ENCODE measurements at places on chromosomes 2 and 18.

- DNase-seq, result no peak
Observed at GRCh38 chr2:102016399-102016955, 24.7 kb downstream of the IL1R2 start.

DNA sequence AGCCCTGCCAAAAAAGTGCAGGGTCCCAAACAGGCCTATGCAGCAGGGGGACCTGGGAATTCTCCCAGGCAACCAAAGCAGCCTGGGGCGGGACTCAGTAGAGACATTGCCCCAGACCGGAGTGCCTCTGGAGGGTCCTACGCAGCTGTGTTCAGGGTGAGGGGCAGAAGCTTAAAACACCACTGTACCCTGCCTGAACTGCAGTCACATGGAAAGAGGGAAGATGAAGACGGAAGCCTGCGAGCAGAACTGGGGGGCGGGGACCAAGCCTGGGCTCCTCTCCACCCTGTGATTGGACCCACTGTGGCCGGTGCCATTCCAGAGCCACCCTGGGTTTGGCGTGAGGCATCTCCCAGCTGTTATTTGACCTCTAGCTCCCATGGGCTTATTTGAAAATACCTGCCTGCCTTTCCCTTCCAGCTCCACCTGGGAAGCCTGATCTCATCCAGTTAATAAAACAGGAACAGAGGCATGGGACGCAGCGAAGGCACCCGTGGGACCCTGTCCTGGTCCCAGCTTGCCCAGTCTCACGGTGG is 183.1 kb downstream of the SMAD2 start:
- DNase-seq, result no peak

GRCh38 chr2:8876628-8877027 is 39.2 kb upstream of the KIDINS220 start:
- no peak for DNase-seq

GRCh38 chr2:25309402-25309801 is 32.3 kb downstream of the DNMT3A start:
- DNase-seq, result no peak

DNA sequence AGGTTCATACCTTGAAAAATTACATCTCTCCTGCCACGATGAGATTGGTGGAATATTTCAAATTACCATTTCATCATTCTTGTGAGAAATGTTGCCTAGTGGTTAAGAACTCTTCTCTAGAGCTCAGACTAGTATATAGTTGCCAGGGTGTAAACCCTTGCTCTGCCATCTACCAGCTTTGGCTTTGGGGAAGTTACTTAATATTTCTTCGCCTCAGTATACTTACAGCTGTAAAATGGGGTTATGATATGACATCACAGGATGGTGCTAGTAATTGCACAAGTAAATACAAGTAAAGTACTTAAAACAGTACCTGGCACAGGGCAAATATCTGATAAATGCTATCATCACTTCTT is 1.5 kb downstream of the SPOPL start:
- DNase-seq, result no peak

- DNase-seq, result no peak
Observed at GRCh38 chr2:147161746-147162145, 683.1 kb upstream of the ACVR2A start.

- DNase-seq, result no peak
Observed at GRCh38 chr2:235898766-235899165, 269.4 kb downstream of the GBX2 start.

- DNase-seq, result no peak
Observed at GRCh38 chr2:220966636-220967035, 605.5 kb downstream of the EPHA4 start.

- DNase-seq, result no peak
Observed at GRCh38 chr2:133489146-133489545, 79.1 kb downstream of the NCKAP5 start.

DNA sequence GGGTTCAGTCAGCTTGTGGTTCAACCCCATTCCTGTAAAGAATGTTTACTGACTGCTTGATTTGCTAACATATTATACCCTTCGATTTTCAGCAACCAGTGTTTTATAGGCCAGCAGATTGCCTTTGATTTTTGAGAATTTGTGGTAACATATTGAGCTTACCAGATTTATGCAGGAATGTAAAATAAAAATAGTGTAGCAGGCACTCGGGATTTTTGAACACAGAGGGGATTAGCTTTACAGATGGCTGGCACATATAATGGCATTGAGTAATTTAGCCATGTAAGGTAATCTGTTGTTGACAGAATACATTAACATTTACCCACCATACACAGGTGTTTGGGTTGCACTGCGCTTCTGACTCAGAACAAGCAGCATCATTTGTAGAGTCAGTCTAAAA is 354.0 kb downstream of the LRRTM1 start:
- no peak for DNase-seq

DNA sequence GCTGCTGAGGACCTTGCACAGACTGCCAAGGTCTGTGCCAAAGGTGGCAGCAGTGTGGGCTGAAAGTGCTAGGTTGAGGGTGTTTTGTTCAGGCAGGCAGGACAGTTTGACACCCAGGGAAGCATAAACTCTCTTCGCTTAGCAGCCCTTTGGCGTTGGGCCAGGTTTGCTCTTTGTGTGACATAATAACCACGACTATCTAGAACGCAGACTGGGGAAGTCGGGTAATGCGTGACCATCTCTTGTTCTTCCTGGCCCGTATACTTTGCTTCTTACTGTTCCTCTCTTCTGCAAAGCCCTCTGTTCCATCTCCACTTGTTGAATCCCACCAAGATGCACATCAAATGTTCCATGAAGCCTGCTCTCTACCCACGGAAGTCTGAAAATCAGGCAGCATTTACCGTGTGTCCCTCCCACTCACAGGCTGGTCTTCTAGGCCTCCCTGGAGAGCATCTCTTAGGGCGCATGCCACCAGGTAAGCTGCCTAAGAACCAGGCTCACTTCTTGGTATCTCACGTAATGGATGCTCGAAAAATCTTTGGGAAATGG is 96.7 kb upstream of the LMAN1 start:
- no peak for DNase-seq

DNA sequence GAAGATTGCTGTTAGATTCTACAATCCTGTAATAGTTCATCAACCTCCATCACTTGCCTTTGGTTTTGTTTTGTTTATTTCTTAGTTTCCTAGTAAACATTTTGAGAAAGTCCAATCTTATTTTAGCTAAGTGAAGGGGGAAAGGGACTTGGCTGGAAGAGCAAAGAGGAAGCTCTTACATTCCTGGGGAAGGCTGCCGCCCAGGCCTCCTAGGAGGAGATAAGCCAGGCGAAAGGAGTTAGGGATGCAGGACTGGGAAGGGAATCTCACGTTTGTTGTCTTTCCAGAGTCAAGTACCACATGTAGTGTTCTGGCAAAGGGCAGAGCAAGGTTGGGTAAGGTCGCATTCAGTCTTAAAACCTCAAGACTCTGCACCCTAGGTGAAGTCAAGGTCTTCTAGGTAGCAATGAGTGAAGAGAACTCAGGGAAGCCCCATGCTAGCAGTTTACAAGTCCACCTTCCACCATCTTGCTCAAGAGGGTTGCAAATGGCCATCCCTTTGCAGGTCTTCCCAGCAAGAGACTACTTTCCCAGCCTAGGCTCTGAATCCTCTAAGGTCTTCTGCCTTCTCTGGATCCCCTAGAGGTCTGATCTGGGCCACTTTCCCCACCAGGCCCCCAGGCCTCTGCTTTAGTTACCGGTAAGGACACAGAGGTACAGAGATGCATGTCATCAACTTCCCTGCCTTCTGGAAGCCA is 320.7 kb downstream of the CYP26B1 start:
- no peak for DNase-seq

GRCh38 chr2:129885735-129886134 is 93.7 kb upstream of the RAB6C start:
- no peak for DNase-seq

- DNase-seq, result no peak
Observed at GRCh38 chr2:155095613-155096012, 397.1 kb downstream of the KCNJ3 start.

- no peak for DNase-seq
Observed at GRCh38 chr2:219619235-219619634, 8.2 kb upstream of the SLC4A3 start.

DNA sequence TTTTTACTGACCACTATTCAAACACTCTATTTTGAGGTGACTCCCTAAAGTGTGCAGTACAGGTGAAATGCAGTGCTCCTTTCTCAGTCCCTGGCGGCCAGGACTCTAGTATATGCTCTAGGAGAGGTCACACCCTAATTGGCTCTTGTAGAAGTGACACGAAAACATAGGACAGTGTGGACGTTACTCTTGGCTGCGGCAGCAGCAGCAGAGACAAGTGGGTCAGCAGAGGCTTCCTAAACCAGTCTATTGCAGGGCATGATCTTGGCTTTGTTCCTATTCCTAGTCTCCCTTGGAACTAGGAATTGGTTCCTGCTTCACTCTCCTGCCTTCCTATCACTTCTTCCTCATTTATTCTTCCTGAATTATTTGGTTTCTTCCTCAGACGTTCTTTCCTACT is 10.1 kb upstream of the ONECUT2 start:
- no peak for DNase-seq

DNA sequence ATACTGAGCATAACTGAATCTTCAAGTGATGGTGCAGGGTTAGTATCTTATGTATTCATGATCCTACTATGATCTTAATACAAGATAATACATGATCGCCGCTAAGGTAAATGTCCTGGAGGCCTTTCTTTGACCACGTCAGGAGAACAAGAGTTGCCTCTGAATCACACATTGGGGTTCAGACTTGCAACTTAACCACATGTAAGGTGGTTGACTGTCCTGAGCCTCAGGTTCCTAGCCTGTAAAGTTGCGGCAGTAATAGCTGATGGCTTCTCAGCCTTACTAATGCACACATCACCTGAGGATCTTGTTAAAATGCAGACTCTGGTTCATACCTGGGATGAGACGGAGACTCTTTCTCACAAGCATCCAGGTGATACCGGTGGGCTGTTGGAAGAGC is 112.5 kb downstream of the MGAT5 start:
- DNase-seq, result no peak

DNA sequence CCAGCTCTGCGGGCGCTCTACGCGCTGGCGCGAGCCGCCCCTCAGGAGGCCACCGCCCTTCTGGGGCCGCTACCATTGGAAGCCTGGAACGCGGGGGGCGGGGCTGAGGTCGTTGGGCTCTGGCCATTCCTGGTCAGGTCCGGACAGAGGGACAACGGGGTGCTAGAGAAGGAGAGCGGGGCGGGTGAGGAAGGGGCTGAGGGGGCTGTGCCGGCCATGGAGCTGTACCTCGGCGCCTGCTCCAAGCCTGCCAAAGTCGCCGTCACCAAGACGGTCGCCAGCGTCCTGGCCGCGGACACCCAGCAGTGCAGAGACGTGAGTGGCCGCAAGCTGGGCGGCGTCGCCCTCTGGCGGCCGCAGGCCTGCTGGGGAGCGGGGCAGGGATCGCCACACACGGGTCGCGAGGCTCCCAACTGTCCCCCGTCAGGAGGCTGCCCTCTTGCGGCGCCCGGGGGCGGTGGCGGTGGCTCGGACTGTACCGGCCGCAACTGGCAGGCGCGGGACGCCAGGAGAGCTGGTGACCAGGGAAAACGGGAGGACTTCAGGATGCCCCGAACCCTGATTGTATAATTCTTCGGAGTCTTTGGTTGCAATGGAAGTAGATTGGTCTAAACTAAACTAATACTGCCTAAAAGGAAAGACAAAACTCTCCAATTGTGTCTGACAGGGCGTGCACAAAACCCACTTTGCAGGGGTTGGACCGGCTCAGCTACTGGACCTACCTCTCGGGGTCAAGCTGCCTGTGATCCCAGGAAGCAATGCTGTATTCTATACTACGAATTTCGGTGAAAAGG is at the start of gene FSIP2:
Gene FSIP2 (plus strand): TSS at position 126 of the 794 bp plus-strand sequence. CDS start 91 bp downstream, at position 217.
- peak; percentile 52 for DNase-seq

DNA sequence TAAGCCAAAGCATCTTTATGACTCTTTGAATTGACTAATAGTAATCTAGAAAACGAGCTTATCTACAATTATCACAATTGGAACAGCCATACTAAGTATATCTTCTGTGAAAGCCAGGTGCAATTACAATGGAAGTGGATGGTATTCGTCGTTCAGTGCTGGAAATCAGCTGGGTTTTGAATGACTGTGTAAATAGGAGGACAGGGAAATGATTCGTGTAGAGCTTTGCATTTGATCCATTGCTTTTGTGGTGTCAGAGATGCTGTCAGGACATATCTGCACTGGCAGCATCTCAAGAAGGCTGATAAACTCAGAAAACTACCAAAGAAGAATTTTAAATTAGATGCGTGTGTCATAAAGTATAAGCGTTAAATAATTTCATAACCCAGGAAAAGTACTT is 187.1 kb downstream of the ZNF407 start:
- no peak for DNase-seq

DNA sequence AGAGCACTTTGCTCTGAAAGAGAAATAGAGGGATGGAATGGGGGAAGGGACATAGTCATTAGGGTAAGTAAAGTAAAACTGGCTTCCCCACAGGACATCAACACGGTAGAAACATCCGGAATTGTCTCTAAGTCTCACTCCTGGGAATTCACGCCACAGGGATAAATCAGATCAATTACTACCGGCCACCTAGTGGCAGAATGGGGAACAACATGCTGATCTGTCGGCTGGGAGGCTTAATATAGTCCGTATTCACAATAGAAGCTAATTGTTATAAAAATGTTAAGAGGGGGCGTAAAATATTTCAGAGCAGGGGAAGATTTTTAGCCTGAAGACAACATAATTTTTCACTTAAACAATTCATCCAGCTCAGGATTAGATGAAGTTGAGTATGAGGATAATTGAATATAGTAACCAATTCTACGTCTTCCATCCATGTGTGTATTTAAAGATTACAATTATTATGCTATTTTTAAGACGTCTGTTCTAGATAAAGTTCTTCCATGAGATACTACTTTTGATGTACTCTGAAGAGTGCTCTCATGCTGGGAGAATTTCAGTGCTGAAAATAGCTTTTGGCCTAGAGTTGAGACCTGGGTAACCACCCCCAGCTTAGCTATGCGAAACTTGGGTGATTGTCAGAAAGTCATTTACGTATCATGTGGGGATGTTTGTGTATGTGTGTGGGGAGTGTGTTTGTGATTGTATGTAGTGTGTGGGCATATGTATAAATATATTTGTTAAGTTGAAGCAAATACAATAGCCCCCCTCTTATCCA is 65.7 kb downstream of the LRRTM1 start:
- no peak for DNase-seq

- no peak for DNase-seq
Observed at GRCh38 chr2:28234807-28235206, 157.9 kb upstream of the FOSL2 start.

DNA sequence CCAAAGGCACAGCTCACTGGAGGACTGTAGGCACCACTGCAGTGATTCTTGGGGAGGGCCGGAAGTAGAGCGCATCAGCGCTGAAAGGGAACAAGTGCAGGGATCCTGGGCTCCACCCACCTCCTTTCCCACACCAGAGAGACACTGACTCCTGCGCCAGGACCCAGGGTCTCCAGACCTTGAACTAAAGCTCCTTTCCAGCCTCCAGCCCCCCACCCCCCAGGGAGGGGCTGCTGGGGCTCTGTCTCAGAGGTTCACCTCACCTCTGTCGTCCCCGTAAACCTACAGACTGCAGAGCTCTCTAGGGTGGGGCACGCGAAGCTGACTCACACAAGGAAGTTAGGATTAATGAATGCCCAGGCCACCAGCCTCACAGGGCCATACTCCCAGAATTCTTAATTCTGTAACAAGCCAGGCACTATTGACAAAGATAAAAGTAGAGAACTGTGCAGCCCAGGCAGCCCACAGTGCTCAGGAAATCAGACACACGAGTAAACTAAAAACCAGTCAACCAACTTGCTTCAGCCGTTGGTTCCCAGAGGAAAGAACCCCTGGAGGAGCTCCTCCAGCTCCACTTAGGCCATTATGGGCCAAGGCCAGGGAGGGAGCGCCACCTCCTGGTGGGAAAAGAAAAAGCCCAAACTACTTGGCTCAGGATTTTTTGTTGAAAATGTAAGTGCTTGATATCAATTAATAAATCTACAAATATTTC is 45.1 kb upstream of the ACAA2 start:
- DNase-seq, result peak; percentile 44

- peak; percentile 47 for DNase-seq
Observed at GRCh38 chr2:105802587-105802986, 57.9 kb downstream of the NCK2 start.
